Suprapubic skin (tissue), 4 donors: ENCODE measurements at places on chromosomes 6 and 20.

DNA sequence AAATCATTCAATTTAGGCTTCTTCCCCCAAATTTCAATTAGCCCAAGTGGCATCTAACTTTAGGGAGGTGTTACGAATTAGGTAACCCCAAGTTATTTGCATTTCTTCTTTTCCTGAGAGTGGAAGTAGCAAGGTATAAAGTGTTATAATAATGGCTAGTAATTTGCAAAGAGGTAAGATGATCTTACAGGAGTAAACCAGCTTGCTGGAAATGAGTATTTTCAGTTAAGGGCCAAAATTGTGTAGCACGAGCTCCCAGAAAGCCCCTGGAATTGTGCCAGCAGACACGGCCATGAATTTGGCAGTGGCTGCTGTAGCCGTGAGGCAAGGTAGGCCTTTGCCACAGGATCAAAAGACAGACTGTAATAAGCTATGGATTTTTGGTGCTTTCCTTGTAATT, 38.0 kb downstream of the CITED2 start:
- no peak for DNase-seq
- H3K27me3 ChIP-seq = no peaks in the 10 kb centered on the region
- H3K4me1 ChIP-seq = peaks cover 46% of the 10 kb centered on the region
- H3K4me3 ChIP-seq = no peak overlapping the region
- no peaks in the 10 kb centered on the region for H3K36me3 ChIP-seq

- no peaks in the 10 kb centered on the region for H3K4me1 ChIP-seq
- H3K36me3 ChIP-seq = no peaks in the 10 kb centered on the region
- no peak overlapping the region for H3K4me3 ChIP-seq
- DNase-seq = no peak
- no peaks in the 10 kb centered on the region for H3K27me3 ChIP-seq
These were observed 823.0 kb upstream of the ADGRB3 start for GRCh38 chr6:67812125-67812524.

DNA sequence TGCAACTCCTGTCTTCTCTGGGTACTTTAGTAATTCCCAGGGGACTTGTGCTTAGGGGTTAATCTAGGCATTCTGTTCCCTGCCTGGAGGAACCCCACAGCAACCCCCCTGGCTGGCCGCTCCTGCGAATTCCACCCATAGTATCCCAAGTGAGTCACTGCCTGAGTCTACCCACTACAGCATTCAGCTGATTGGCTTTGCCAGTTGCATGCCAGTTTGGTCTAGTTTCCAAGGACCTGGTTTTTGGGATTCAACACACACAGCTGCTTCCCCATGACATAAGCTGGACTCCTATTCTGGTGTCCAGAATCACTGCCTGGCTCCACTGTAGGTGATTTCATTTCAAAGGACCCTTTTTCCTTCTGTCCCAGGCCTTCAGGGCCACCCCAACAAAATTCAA, 40.3 kb downstream of the PLCG1 start:
- no peak overlapping the region for H3K4me3 ChIP-seq
- H3K36me3 ChIP-seq = peaks cover 35% of the 10 kb centered on the region
- H3K4me1 ChIP-seq = peaks cover 38% of the 10 kb centered on the region
- no peaks in the 10 kb centered on the region for H3K27me3 ChIP-seq
- H3K27ac ChIP-seq = peak overlapping the region; percentile 18

GRCh38 chr20:48638546-48638945, 189.3 kb downstream of the PREX1 start:
- H3K4me1 ChIP-seq = no peaks in the 10 kb centered on the region
- no peak overlapping the region for H3K4me3 ChIP-seq
- no peak for DNase-seq

- H3K27me3 ChIP-seq = peaks cover 26% of the 10 kb centered on the region
- no peak for DNase-seq
- peaks cover 3% of the 10 kb centered on the region for H3K4me1 ChIP-seq
- no peak overlapping the region for H3K4me3 ChIP-seq
- no peak overlapping the region for H3K27ac ChIP-seq
These were observed 93.9 kb downstream of the DLGAP4 start for GRCh38 chr20:36399969-36400545.

DNA sequence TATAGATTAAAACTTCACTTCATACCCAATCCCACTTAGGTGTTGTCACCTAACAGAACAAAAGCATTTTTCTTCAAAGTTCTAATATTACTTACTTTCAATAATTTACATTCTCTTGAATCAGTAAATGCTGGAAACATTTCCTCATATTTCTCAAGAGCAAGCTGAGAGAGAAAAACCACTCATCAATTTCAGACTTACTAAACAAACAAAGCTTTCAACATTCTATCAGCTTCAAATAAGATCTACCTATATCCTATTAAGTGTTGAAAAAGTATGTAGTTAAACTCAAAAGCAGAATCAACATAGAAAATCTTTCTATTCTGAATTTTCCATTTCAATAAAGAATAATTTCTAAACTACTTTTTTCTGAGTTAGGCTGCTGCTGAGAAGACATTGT, 17.8 kb downstream of the GZF1 start:
- no peaks in the 10 kb centered on the region for H3K27me3 ChIP-seq
- no peak for DNase-seq
- no peak overlapping the region for H3K4me3 ChIP-seq
- peaks cover 63% of the 10 kb centered on the region for H3K36me3 ChIP-seq
- H3K27ac ChIP-seq = no peak overlapping the region

DNA sequence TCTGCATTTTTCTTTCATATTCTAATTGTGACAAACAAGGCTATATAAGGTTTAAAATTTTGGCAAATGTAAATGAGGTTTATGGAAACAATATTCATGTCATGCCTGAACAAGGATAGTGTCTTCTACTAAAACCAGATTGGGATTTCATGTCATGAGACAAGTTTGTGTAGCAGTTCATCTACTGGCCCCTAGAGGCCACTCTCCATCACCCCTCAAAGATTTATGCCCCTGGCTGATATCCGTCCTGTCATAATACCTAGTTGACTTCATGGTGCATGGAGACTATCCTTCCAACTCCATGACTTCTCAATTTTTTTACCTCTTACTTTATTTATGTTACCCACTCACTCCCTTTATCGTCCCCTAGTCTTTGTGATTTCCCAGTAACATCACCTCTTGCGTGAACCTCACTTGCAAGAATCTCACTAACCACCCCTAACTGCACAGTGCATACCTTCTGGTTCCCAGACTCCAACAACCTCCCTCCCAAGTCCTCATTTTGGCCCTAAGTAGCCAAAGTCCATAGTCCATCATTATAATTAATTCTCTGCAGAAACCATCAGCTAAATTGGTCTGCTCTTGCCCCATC, 179.8 kb downstream of the TASP1 start:
- H3K27me3 ChIP-seq = no peaks in the 10 kb centered on the region
- H3K27ac ChIP-seq = no peak overlapping the region
- no peaks in the 10 kb centered on the region for H3K4me1 ChIP-seq
- H3K4me3 ChIP-seq = no peak overlapping the region

DNA sequence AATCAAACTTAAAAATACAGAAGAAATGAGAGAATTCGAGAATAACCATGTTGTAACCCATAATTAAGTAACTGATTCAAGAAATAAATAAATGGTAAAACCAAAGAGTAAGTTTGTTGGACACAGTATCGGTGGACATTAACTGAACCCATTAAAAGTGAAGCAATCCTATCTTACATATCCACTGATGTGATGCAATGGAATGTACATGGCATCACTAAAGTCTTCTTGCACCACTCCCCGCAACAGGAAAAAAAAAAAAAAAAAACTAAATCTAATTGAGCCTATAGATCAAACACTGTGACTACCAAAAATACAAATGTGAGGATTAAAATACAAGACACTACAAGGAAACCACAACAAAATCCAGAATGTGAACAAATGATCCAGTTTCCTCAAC, 7.9 kb downstream of the SNX14 start:
- H3K36me3 ChIP-seq = no peaks in the 10 kb centered on the region
- H3K27me3 ChIP-seq = no peaks in the 10 kb centered on the region
- no peak overlapping the region for H3K4me3 ChIP-seq
- no peak for DNase-seq
- H3K4me1 ChIP-seq = no peaks in the 10 kb centered on the region

GRCh38 chr6:16222826-16223225, 15.6 kb upstream of the GMPR start:
- no peaks in the 10 kb centered on the region for H3K4me1 ChIP-seq
- no peaks in the 10 kb centered on the region for H3K36me3 ChIP-seq
- no peak for DNase-seq
- no peak overlapping the region for H3K27ac ChIP-seq

DNA sequence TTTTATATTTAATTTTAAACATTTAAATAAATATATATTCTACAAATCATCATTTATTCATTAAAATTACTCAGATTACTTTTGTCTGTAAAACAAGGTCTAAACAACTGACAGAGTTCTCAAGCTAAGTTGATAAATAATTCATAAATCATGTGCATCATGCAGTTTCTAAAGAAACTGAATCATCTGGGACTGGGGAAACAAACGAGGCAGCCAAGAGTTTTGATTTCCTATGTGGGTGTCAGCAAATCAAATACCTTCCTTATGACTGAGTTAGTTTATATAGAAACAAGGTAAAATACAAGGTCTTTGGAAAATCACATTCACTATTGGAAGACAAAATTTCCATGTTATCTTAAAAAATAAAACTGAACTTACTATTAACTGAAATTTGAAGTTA, 149.9 kb upstream of the BEND6 start:
- no peaks in the 10 kb centered on the region for H3K36me3 ChIP-seq
- DNase-seq = no peak
- no peak overlapping the region for H3K4me3 ChIP-seq
- H3K27me3 ChIP-seq = no peaks in the 10 kb centered on the region

DNA sequence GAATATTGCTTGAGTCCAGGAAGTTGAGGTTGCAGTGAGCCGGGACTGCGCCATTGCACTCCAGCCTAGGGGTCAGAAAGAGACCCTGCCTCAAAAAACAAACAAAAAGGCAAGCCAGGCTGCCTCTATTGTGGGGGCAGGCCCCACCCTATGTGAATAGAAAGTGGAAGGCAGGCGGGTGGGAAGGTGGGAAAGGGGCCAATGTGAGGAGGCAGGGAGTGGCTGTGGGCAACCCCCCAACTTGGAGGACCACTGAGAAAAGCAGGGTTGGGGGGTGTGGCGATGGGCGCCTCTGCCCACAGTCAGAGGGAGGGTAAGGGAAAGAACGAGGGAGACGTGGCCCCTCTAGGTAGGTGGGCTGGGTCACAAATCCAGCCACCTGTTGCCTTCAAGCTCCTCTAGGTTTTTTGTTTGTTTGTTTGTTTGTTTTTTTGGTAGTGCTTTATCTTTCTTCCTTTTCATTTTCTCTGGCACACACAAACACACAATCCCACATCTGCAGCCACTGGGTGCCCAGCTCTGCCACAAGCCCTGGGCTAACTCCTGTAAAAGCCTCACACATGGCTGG, 5.3 kb upstream of the AP5S1 start:
- no peak overlapping the region for H3K4me3 ChIP-seq
- DNase-seq = no peak
- no peaks in the 10 kb centered on the region for H3K27me3 ChIP-seq
- H3K36me3 ChIP-seq = no peaks in the 10 kb centered on the region
- peaks cover 53% of the 10 kb centered on the region for H3K4me1 ChIP-seq

DNA sequence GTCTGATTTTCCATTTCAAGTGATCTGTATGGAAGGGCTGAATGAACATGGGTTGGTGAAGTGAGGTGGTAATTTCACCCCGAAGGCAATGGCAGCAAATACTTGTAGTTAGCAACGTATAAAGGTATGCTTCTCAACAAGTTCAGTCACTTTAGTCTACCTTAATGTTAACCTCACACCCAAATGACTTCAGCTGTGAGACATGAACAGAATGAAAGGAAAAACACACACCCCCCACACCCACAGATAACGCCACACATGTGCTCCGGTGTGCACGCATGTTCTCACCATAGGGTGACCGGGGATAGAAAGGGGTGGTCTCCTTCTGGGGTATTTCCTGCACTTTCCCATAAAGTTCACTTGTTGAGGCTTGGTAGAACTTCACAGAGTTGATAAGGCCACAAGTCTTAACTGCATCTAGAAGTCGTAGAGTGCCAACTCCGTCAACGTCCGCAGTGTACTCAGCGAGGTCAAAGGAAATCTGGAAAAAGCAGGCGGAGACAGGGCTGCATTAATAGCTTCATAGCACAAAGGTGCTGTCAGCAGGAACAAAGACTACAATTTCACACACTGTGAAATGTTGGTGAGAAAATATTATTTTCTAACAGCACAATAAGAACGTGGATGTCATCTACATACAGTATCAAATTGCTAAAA, 284.8 kb downstream of the GMDS start:
- H3K27me3 ChIP-seq = no peaks in the 10 kb centered on the region
- H3K36me3 ChIP-seq = no peaks in the 10 kb centered on the region
- no peak for DNase-seq
- H3K4me1 ChIP-seq = no peaks in the 10 kb centered on the region
- no peak overlapping the region for H3K4me3 ChIP-seq
- no peak overlapping the region for H3K27ac ChIP-seq

GRCh38 chr6:12196326-12196936, 93.7 kb upstream of the EDN1 start:
- no peak overlapping the region for H3K4me3 ChIP-seq
- H3K4me1 ChIP-seq = no peaks in the 10 kb centered on the region
- H3K36me3 ChIP-seq = no peaks in the 10 kb centered on the region
- no peak for DNase-seq

GRCh38 chr6:166530211-166531095, 56.0 kb downstream of the RAMACL start:
- H3K27me3 ChIP-seq = no peaks in the 10 kb centered on the region
- no peak overlapping the region for H3K27ac ChIP-seq
- peaks cover 21% of the 10 kb centered on the region for H3K36me3 ChIP-seq
- H3K4me3 ChIP-seq = no peak overlapping the region
- no peaks in the 10 kb centered on the region for H3K4me1 ChIP-seq

DNA sequence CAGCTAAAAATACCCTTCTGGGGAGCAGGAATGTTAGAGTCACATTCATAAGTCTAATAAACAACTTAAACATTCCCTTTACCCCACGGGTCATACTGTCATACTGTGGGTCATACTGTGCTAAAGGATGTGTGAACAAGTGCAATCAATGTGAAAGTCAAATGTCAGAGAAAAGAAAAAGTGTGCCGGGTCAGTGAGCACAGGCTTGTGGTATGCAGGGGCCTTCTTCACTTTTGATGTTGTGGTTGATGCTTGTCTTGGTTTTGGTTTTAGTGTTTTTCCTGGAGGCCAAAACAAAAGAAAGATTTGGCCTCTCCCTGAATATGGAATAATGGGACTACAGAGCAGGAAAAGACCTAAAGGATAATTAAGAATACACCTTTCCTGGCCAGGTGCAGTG, 267.9 kb upstream of the PLN start:
- H3K27ac ChIP-seq = no peak overlapping the region
- no peaks in the 10 kb centered on the region for H3K27me3 ChIP-seq
- no peaks in the 10 kb centered on the region for H3K4me1 ChIP-seq
- no peaks in the 10 kb centered on the region for H3K36me3 ChIP-seq

GRCh38 chr6:53107091-53107490, 41.5 kb downstream of the GCM1 start:
- peaks cover 9% of the 10 kb centered on the region for H3K36me3 ChIP-seq
- peaks cover 5% of the 10 kb centered on the region for H3K4me1 ChIP-seq
- H3K27me3 ChIP-seq = no peaks in the 10 kb centered on the region
- no peak overlapping the region for H3K27ac ChIP-seq

GRCh38 chr20:61280217-61280980, 28.3 kb downstream of the CDH4 start:
- H3K36me3 ChIP-seq = no peaks in the 10 kb centered on the region
- H3K4me3 ChIP-seq = no peak overlapping the region
- peaks cover 14% of the 10 kb centered on the region for H3K27me3 ChIP-seq
- H3K27ac ChIP-seq = no peak overlapping the region

GRCh38 chr6:9140951-9141460, 705.7 kb upstream of the SLC35B3 start:
- H3K4me3 ChIP-seq = no peak overlapping the region
- H3K4me1 ChIP-seq = peaks cover 29% of the 10 kb centered on the region
- no peak for DNase-seq
- no peaks in the 10 kb centered on the region for H3K36me3 ChIP-seq
- peak overlapping the region; percentile 58 for H3K27ac ChIP-seq

- H3K27ac ChIP-seq = no peak overlapping the region
- DNase-seq = no peak
- H3K4me1 ChIP-seq = no peaks in the 10 kb centered on the region
- no peak overlapping the region for H3K4me3 ChIP-seq
These were observed 451.6 kb downstream of the CDKAL1 start for GRCh38 chr6:20985821-20986220.
